Stimulated activated CD8-positive, alpha-beta memory T cell treated with anti-CD3 and anti-CD28 coated beads, Interleukin-4, amount 100 ng/mL, for 24 hours (primary cell): ENCODE measurements at places on chromosomes 13 and 19.
A peak's percentile ranks its signal among the peaks of the same experiment; 100 is the strongest.

DNA sequence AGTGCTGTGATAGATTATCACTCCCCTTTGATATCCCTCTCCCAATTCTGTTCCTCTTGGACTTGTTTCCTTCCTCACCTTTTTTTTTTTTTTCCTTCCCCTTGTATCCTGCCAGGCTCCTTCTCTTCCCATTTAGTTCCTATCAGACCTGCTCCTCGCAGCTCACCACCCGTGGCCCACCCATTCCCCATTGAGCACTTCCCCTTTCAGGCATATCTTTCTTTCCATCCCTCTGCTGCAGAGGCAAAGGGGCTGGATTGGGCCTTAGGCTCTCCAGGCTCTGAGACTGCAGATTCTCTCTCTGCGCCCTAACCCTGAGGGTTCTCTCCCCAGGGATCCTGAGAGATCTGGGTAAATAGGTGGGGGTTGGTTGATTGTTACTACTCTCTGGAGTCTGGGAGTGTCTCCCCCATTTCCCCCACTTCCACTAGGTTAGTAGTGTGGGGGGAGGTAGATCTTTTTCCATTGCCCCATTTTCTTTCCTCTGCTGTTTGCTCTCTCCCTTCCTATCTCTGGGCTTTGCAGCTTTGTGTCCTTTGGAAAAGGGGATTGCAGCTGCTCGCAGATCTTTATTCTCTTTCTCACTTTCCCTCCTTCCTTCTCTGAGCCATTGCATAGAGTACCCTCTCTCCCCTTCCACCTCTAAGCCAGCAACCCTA, 2.3 kb downstream of the ARHGAP35 start:
- no peak for DNase-seq

DNA sequence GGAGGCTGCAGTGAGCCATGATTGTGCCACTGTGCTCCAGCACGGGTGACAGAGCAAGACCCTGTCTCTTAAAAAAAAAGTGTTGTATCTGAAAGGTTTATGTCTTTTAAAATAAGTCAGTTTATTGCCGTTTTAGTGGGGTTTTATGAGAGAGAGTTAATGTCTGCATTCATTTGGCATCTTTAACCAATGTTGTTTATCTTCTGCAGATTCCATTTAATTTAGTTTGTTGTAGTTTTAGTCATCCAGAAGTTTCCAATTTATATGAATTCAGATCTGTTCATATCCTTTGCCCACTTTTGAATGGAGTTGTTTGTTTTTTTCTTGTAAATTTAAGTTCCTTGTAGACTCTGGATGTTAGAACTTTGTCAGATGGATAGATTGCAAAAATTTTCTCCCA, 36.7 kb upstream of the LPAR6 start:
- no peak for DNase-seq

GRCh38 chr13:113923376-113924063, 50.4 kb downstream of the C13orf46 start:
- no peak for DNase-seq

- DNase-seq, result peak; percentile 88
These were observed at the start of gene ZNF701 for GRCh38 chr19:52570000-52570861. TSS of gene ZNF701 (plus strand) at chr19:52570287. CDS start at chr19:52574148, 3,861 bp downstream.

- no peak for DNase-seq
These were observed 3.3 kb downstream of the VSTM2B start for GRCh38 chr19:29528946-29529645.

DNA sequence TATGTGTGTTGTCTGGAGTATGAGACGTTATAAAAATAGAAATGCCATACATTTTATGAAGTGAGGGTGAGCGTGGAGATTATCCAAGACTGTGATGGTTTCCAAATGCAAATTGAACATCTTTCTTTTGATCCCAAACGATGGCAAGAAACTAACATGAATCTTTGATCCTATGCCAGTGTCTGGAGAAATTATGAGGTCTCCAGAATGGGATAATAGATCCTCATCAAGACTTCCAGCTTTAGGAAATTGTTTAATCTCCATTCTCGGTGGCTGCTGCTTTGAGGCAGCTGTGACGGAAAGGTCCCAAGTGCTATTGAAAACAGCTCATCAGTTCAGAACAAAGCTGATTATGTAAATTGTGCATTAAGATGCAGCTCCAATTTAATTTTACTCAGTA, 30.8 kb downstream of the CBY2 start:
- no peak for DNase-seq

DNA sequence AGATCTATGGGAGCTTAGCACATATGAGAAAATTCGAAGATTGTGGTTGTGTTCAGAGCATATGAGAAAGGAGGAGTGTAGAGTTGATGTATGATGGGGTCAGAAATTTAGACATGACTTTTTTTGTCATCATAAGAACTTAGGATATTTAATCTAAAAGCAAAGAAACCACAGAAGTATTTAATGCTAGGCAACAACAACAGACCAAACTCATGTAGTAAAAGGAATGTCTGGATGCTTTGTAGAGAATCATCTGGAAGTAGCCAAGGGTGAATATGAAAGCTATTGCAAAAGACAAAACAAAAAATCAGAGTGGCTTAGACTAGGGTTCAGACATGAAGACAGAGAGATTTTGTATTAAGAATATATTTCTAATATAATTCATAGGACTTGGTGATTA, 190.3 kb downstream of the SLITRK1 start:
- no peak for DNase-seq

DNA sequence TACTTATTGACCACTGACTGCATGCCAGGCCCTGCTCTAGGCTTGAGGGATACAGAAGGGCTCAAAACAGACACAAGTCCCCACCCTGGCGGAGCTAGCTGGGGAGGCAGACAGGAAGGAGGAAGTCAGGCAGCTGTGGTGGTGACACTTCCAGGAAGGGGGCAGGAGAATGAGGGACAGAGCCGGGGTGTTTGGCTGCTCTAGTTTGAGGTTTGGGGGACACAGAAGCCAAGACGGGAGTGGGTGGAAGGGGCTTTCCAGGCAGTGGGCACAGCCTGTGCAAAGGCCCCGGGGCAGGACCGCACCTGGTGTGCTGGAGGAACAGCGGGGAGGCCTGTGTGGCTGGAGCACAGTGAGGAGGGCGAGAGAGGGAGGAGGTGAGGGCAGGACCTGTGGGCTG, 4.0 kb downstream of the MRPL54 start:
- no peak for DNase-seq

- no peak for DNase-seq
These were observed 47.0 kb upstream of the C13orf46 start for GRCh38 chr13:114020750-114021463.

GRCh38 chr19:13521066-13521465, 14.8 kb upstream of the CACNA1A start:
- DNase-seq, result no peak

GRCh38 chr13:59734393-59734792, 429.3 kb downstream of the DIAPH3 start:
- DNase-seq, result no peak

- no peak for DNase-seq
These were observed 1.1 kb downstream of the ZNF850 start for GRCh38 chr19:36771261-36772231.

DNA sequence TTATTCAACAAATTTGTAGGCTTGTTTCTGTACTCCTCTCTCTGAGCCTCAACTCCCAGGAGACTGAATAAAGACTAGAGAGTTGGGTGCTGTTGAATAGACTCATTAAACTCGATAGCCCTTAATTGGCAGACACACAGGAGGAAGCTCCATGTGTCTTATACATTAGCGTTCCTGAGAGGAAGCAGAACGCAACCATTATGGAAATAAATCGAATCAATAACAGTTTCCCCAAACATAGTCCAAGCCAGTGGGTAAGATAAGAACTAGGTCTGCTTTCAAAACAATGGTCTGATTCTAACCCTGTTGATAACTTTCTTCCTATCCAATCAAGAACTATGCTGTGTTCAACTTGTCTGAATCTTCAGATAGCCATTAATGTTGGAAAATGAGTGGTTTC, 118.1 kb upstream of the FNDC3A start:
- DNase-seq, result no peak

GRCh38 chr13:30125422-30126073, 181.8 kb downstream of the KATNAL1 start:
- DNase-seq, result no peak

- DNase-seq, result no peak
These were observed 38.8 kb upstream of the ALOX5AP start for GRCh38 chr13:30696278-30697176.

- no peak for DNase-seq
These were observed 28.9 kb upstream of the USP12 start for GRCh38 chr13:27200413-27201070.

DNA sequence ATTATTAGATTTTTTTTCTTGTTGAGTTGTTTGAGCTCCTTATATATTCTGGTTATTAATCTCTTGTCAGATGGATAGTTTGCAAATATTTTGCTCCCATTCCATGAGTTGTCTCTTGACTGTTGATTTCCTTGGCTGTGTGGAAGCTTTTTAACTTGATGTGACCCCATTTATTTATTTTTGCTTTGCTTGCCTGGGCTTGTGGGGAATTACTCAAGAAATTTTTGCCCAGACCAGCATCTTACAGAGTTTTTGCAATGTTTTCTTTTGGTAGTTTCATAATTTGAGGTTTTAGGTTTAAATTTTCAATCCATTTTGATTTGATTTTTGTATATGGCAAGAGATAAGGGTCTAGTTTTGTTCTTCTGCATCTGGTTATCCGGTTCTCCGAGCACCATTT, 124.7 kb downstream of the PCCA start:
- no peak for DNase-seq

DNA sequence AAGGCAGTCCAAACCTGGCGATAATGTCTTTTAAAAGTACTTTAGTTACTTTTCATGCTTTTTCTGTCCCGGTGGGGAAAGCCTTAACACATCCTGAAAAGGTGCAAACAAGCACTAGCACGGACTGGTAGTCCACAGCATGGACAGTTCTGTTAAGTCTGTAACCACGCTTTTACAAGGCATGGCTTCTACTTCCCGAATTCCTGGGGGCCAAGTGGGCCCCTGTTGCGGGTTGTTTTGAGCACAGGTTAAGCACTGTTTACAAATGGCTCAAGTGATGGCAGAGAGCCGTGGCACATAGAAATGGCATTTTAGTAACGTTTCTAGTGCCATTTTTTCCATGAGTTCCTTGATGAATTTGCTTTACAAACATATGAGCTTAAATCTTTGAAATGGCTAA, 37.6 kb downstream of the ZNF493 start:
- DNase-seq, result no peak

- no peak for DNase-seq
These were observed 307.6 kb downstream of the SHISA2 start for GRCh38 chr13:25744178-25744577.

- no peak for DNase-seq
These were observed 21.7 kb downstream of the ZIC5 start for GRCh38 chr13:99949679-99950413.

DNA sequence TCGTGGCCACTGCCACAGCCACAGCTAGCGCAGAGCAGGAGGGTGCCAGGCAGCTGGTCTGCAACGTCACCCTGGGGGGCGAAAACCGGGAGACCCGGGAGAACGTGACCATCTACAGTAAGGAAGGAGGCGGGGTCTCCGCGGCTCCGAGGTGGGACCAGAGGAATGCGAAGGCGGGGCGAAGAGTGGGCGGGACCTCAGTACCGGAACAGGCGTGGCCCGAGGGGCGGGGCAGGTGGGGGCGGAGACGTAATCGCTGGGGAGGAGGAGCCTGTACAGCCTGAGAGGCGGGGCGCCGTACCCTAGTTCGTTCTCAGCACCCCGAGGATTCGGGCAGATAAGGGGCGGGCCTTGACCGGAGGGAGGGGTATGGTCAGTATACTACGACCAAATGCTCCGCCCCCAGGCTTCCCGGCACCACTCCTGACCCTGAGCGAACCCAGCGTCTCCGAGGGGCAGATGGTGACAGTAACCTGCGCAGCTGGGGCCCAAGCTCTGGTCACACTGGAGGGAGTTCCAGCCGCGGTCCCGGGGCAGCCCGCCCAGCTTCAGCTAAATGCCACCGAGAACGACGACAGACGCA, 2.5 kb downstream of the ICAM5 start:
- peak; percentile 57 for DNase-seq

- no peak for DNase-seq
These were observed 13.1 kb downstream of the C19orf47 start for GRCh38 chr19:40335101-40335500.

- DNase-seq, result peak; percentile 1
These were observed 2.0 kb downstream of the SPRY2 start for GRCh38 chr13:80338781-80339562.

- no peak for DNase-seq
These were observed 894.4 kb upstream of the PCDH9 start for GRCh38 chr13:68124437-68125086.

DNA sequence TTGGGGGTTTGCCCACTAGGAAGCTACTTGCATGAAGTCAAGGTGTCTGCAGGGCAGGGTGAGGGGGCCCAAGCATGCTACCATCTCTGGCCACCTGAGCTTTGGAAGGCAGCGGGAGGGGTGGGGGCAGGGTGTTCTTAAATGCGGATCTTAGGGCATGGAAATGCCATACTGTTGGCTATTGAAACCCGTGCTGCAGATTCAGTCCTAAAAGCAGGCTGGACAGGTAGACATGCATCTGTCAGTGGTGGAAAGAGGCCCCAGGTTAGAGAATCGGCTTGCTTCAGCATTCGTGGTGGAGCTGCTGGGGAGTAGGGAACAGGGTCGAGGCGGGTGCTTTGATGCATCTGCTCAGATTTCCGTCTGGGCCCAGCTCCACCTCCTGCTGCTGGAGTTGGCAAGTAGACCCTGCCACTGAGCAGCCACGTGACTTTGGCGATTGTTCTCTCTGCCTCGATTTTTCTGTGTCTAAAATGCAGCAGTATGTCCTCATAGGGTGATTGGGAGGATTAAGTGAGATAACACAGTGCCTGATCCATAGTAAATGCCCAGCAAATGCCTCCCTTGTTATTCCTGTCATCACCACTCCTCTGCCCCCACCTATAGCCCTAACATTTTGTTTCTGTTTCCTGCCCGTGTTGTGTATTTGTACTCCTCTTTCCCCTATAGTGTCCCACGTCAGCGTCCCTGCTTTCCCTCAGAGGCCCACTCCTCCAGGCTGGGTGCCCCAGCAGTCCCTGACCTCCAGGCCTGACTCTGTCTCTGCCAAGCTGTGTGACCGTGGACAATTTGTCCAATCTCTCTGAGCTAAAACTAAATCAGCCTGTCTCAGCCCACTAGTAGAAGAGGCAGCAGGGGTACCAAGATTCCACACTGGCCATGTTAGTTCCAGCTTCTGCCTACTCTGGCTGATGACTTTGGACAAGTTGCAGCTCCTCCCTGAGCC, 5.8 kb downstream of the PPP1R37 start:
- DNase-seq, result no peak

- no peak for DNase-seq
These were observed 2.7 kb downstream of the COQ8B start for GRCh38 chr19:40713939-40714338.

DNA sequence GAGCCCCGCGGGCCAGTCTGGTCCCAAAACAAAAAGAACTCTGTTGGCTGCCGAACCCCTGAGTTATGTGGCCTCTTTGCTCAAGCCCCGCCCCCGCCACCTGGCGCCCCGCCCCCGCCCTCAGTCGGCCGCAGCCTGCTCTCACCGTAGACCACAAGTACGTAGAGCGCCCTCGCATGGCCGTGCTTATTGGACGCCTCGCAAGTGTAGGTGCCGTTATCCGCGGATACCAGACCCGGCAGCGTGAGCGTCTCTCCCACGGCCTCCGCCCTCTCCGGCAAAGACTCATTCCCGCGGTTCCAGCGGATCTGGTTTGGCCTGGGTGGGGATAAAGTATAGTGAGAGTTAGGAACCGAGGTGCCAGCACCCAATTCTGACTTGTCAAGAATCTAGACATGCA, 5.5 kb upstream of the ZNF428 start:
- peak; percentile 74 for DNase-seq

- no peak for DNase-seq
These were observed 140.7 kb upstream of the RFC3 start for GRCh38 chr13:33677215-33677614.
